Stimulated activated CD8-positive, alpha-beta memory T cell treated with anti-CD3 and anti-CD28 coated beads, Interleukin-7, amount 100 ng/mL, for 24 hours (primary cell): ENCODE measurements at places on chromosomes 1 and 21.

DNA sequence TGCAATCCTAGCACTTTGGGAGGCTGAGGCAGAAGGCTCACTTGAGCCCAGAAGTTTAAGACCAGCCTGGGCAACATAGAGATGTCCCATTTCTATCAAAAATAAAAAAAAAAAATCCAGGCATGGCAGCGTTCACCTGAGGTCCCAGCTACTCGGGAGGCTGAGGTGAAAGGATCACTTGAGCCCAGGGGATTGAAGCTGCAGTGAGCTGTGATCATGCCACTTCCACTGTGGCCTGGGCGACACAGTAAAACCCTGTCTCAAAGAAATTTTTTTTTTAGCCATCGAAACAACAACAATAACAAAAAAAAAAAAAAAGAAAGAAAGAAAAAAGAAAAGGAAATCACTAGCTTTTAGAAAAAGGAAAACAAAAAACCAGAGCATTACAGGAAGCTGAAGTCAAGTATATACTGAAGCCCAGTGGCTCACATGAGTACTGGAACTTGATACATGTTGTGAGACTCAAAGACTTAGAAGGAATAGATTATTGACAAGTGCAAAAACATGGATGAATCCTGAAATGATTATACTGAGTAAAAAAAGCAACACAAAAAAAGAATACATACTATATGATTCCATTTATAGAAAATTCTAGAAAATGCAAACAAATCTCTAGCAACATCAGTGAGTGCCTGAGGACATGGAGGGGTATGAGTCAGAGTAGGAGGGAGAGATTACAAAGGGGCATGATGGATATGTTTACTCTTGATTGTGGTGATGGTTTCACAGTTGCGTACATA, 6.1 kb upstream of the RABGAP1L start:
- no peak for DNase-seq

DNA sequence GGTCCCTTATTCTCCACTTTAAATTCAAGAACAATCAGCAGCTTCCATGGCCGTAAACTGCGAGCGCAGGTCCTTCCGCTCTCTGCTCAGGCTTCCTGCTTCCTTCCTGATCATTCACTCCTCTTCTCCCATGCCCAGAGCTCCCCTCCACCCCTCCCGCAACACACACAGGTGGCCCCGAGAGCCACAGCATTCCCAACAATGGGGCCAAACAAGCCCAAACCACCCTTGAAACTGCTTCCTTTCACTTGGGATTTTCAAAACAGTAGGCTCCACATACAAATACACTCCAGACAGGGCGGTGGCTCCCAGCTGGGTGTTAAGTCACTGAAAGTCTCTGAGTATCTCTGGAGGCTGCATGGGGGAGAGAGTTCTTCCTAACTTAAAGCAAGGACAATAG, 11.4 kb downstream of the FAM89A start:
- DNase-seq, result no peak

GRCh38 chr1:43705982-43706597, 1.2 kb upstream of the ST3GAL3 start:
- no peak for DNase-seq

- no peak for DNase-seq
These were observed 9.4 kb downstream of the FAM229A start for GRCh38 chr1:32352831-32353383.

- no peak for DNase-seq
These were observed 85.2 kb downstream of the KIRREL1 start for GRCh38 chr1:158078569-158079080.

- DNase-seq, result no peak
These were observed 14.7 kb downstream of the AMPD2 start for GRCh38 chr1:109634292-109634691.

DNA sequence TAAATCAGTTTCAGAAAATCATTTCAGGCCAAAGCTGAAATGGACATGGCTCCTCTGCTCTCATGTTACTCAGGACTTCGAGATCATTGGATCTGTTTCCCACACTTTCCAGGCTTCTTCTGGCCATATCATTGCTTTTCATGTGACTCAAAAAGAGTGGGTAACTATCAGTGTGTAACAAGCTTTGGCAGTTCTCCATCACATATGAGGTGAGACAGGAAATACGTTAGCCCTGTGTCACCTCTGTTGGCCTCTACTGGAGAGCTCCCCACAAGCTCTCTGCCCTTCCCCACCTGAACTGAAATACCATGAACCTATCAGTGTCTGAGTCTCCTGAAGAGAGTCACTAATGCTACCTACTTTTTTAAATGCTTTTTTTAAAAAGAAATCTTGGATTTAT, 128.2 kb downstream of the LBR start:
- DNase-seq, result no peak

- no peak for DNase-seq
These were observed 370.1 kb downstream of the PTBP2 start for GRCh38 chr1:97091679-97092078.

DNA sequence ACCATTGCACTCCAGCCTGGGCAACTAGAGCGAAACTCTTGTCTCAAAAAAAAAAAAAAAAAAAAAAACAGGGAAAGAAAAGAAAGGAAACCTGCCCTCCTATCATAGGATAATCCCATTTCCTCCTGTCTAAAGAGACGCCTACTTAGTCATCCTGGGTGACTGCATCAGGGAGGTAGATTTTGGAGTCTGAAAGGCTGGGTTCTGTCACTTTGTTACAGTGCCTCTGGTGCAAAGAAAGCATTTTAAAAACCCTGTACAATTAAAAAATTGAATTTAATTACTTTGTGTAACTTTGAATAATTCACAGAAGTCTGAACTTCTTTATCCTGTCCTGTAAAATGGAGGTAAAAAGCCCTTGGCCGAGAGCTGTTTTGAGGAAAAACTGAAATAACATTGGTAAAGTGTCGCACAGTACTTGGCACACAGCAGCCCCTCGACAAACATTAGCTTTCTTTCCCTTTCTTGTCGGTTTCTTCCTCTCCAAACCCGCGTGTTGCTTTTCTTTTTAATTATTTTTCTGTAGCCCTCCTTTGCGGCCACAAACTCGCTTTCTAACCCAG, 657 bp upstream of the HDAC1 start:
- no peak for DNase-seq

- DNase-seq, result no peak
These were observed 18.0 kb upstream of the FGGY start for GRCh38 chr1:59278780-59279354.

GRCh38 chr1:84390226-84390625, 8.1 kb upstream of the DNASE2B start:
- no peak for DNase-seq

DNA sequence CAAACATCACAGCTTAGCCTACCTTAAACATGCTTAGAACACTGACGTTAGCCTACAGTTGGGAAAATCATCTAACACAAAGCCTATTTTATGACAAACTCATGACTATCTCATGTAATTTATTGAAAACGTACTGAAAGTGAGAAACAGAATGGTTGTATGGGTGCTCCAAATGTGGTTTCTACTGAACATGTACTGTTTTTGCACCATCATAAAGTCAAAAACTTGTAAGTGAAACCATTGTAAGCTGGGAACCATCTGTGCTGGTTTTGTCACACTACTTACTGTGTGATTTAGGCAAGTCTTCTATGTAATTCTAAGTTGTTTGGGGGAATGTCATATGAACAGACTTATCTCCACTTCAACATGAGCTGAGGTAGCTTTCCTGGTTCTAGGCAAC, 55.5 kb downstream of the TOR1AIP2 start:
- no peak for DNase-seq

GRCh38 chr1:59705466-59706302, 109.1 kb upstream of the HOOK1 start:
- DNase-seq, result no peak

GRCh38 chr1:94599095-94599813, 57.7 kb upstream of the F3 start:
- DNase-seq, result no peak

GRCh38 chr21:28216976-28217523, 775.6 kb downstream of the LTN1 start:
- no peak for DNase-seq

DNA sequence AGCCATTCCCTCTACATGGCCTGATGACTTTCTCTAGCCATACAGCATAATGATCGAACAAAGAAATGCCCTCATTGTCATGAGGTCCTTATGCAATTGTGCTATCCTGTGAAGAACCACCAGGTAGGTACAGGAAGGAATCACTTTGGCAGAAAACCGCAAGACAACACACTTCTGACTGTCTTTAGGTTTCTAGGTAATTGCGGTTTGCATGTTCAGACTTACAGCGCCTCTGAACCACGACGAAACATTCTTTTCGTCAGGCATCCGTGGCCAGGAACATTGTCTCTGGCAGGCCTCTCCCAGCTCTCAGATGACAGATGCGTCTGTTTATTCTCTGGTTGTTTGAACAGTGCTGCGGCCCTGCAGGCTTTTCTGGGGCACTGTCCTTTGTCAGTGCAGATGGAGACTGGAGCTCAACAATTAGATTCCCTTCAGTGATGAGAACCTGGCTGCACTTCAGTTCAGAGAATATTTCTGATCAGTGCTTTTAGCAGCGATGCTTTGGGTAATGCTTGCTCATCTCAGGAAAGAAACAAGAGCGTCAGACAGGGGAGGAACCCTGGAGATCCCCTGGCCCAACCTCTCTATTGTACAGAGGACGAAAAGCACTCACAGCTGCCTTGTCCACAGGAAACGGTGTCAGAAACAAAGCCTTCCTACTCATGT, 63.4 kb downstream of the B3GALT5 start:
- no peak for DNase-seq

- DNase-seq, result no peak
These were observed 61.8 kb downstream of the MACF1 start for GRCh38 chr1:39266269-39266668.

- DNase-seq, result no peak
These were observed 55.2 kb upstream of the PLD5 start for GRCh38 chr1:242579528-242580235.

GRCh38 chr1:92554216-92554615, 67.5 kb upstream of the GFI1 start:
- DNase-seq, result no peak

DNA sequence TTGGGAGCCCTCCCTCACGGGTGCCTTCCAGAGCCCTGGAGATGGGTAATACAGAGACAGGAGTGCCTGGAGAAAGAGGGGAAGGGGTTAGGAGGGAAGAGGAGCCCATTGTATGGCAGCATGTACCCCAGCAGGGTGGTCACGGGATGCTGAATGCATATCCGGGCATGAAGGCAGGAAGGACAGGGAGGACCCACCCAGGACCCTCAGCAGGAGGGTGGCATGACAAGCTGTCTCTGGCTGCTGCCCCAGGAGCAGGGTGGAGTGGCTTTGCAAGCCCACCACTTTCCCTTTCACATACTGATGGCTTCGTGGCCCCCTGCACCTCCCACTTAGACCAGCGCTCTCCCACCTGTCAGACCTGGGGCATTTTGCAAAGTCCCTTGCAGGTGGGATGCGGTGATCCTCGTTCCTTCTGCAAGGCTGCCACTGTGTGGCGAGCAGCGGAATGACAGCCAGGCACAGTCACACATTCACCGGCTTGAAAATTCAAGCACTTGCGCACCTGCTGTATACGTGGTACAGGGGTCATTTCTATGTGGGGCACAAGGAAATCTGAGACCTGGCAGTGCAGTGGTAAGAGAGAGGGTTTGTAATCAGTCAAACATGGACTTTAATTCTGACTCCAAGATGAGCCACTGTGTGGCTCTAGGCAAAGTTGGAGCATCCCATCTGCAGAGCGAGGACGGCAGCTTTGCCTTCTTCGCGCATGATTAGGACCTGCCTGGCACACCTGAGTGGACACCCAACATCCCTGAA, 53.2 kb upstream of the TMEM51 start:
- peak; percentile 13 for DNase-seq

DNA sequence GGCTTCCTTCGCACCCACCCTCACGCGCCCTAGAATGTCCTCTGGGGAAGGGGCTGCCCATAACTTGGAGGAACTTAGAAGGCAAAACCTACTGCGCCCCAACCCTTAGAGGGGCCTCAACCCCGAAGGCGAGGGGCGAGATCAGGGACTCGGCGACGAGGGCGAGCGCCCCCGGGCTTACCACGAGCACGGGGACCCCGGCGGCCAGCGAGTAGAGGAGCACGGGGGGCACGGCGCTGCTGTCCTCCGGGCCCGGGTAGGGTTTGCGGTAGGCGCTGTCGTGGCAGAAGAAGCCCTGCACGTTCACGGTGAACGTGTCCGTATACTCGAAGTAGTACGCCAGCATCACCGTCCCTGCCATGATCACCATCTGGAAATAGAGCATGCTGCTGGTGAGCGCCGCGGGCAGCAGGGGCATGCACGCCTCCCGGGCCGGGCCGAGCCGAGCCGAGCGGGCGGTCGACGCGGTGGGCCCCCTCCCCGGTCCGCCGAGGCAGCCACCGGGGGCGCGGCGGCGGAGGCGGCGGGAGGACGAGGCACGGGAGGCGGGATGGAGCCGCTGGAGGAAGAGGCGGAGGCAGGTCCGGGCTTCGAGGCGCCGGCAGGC, 304 bp downstream of the PLPPR5 start:
- no peak for DNase-seq

DNA sequence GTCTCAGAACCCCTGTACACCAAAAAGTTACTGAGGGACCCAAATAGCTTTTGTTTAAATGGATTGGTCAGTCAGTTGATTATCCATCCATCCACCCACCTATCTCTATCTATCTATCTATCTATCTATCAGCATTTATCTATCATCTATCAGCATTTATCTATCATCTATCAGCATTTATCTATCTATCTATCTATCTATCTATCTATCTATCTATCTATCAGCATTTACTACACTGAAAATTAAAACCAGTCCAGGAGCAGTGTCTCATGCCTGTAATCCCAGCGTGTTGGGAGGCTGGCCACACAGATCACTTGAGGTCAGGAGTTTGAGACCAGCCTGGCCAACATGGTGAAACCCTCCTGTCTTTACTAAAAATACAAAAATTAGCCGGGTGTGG, 47.1 kb downstream of the CLSTN1 start:
- DNase-seq, result no peak

DNA sequence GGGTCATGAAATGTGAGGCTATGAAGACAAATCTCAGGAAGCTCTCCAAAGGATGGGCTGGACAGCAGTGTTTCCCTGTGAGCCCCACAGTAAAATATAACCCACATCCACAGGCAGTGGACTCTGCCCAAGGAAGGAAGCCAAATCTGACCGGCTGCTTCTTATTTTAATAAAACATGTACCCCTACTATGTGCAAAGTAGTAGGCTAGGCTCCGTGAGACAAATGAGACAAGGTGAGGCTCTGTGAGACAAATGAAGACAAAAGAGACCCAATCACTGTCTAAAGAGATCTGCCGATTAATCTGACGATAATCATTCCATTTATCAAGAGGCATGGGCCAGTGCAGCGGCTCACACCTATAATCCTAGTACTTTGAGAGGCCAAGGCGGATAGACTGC, 2.1 kb downstream of the ASAP3 start:
- DNase-seq, result no peak

DNA sequence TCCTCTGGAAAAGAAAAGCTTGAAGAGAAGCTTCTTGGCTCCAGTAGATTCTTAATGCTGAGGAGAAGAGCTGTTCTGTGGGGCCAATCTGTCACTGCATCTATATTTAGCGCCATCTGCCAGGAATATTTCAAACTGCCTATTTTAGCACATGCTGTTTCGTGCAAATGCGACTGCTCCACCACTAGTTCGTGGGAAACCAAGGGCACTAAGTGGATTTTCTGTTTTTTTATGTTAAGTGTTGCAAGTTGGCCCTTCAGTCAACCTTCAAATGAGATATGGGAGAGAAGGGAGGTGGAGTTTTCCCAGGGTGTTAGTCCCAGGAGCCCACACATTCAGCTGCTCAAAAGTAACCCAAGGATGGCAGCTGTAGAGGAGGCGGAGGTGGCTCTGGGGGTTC, 91.9 kb downstream of the TSEN15 start:
- no peak for DNase-seq
